Tongue (tissue), 3 donors: ENCODE measurements at places on chromosomes 3 and 15. TPM values are rescaled to one million over a fixed set of nuclear protein-coding genes. Genes with fewer than 3 reads are reported as not detected.

GRCh38 chr3:33401781-33402180, 38.4 kb downstream of the UBP1 start:
- DNase-seq, result no peak

DNA sequence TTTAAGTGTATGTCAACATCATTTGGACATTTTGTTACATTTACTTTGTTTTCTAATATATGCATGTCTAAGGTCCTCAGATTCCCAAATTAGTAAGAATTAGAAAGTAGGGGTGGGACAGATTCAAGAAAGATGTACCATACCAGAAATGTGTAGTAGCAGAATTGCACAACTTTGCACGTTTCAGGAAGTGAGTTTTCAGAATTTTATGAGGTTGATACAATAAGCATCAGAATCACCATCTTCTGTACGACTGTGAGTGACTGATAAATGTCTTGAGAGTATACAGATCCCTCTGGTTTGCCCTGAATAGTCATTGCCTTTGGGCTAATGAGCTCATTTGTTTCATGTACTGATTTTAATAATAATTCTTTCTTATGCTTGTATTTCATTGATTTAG, 9.3 kb downstream of the ARIH2 start:
- DNase-seq, result no peak

Gene CHRFAM7A
- 0.92 TPM for total RNA-seq

Gene SNRPN
- total RNA-seq, result 181 TPM

DNA sequence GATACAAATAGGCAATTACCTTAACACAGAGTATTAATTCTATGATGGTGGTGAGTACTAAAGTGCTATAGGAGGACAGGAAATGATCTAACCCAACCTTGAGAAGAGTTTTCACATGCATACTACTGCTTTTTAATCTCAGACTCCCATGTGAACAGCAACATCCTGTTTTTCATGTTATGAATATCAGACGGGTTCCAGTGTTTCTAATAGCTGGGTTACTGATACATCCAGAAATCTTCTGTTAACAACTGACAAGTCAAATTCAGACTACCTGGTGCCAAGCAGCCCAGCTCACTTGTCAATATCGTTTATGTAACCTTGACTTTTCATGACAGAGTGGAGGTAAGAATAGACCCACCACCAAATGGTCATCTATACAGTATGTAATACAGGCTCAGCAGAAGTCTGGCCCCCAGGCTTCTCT, 220.2 kb upstream of the COL8A1 start:
- DNase-seq, result no peak

DNA sequence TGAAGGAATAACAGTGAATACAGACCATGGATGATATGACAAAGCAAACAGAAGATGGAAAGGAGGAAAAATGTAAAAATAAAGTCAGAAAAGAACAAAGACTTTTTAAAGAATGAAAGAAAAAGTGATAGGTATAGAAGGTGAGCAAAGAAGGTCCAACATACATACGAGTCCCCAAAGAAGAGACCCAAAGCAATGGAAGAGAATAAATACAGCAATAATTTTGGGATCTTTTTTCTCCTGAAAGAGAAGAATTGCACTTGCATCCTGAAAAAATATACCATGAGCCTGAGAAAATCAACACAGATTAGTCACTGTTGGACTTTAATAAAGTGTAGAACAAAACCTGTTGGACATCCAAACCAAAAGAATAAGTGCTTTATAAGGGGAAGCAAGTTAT, 85.3 kb upstream of the SLC6A1 start:
- no peak for DNase-seq

DNA sequence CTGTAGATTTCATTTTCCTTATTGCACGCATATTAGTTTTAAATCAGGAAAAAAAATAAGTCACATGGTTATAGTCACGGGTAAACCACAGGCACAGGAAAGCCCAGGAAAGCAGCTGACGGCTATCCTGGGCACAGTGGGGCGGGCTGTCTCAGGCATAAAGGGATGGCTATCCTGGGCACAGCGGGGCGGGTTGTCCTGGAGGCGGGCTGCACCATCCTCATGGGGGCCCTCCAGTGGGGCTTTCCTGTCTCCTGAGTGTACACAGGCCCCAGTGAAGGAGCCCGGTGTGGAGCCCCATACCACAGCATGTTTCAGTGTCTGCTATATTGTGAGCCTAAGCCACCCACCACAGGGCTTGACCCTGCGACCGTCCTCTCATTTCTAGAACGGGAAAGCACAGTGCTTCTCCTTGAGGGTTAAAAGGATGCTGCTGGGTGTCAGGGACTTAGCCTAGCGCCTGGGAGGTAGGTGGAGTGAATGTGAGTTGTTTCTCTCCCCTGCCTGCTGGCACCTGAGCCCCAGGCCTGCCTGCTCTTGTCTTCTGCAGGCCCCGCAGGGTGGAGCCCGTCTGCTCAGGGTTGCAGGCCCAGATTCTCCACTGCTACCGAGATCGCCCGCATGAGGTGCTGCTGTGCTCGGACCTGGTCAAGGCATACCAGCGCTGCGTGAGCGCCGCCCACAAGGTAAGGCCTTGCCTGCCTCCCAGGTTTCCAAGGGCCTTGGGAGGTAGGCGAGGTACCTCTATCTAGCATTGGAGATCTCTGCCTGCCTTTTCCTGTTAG, 25.9 kb upstream of the PLXNA1 start:
- DNase-seq, result peak; percentile 46

- no peak for DNase-seq
Observed at GRCh38 chr3:118578559-118578958, 456.1 kb downstream of the IGSF11 start.

GRCh38 chr15:100715571-100716455, 113.4 kb downstream of the ASB7 start:
- DNase-seq, result no peak

Gene CYP11A1
- total RNA-seq, result 0.21 TPM
